ENCODE measurements at places on chromosomes 16 and 17. TPM values are rescaled to one million over a fixed set of nuclear protein-coding genes. Genes with fewer than 3 reads are reported as not detected.

Gene UTS2R
- total RNA-seq, result not detected

Gene KRT33A
- not detected for total RNA-seq

Gene ELMO3
- 5.9 TPM for total RNA-seq

Gene CD79B
- total RNA-seq, result 0.14 TPM

Gene TM4SF5
- not detected for total RNA-seq

Gene SUPT4H1
- total RNA-seq, result 41.8 TPM

DNA sequence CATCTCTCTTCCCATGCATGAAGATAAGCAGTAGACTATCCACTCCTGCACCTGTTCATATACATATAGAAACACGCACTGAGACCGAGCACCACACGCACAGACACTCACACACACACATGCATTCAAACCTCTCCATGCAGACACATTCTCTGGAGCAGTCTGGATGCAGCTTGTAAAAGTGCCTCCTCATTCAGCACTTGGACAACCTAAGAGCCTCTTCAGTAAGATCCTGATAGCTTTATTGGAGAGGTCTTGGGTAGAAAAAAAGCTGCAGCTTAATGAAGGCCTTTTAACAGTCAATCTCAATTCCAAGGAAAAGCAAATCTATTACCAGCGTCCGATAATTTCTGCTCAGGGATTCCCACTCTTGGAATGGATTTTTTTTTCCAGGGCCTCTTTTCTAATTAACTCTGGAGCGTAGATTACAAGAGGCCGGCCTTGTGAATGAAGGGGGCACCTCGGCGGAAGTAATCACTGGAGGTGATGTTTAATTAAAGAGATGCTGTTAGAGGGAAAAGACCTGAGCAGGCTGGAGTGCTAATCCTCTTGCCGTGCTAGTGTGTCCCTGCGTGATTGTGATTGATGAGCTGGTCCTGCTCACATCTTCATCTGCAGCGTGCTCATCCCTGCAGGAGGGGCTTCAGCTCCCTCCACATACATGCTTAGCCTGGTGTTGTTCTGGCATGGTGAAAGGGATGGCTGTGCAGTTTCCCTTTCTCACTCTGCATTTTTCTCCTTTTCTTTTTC is 155.1 kb downstream of the RBFOX1 start:
- no peak for DNase-seq

DNA sequence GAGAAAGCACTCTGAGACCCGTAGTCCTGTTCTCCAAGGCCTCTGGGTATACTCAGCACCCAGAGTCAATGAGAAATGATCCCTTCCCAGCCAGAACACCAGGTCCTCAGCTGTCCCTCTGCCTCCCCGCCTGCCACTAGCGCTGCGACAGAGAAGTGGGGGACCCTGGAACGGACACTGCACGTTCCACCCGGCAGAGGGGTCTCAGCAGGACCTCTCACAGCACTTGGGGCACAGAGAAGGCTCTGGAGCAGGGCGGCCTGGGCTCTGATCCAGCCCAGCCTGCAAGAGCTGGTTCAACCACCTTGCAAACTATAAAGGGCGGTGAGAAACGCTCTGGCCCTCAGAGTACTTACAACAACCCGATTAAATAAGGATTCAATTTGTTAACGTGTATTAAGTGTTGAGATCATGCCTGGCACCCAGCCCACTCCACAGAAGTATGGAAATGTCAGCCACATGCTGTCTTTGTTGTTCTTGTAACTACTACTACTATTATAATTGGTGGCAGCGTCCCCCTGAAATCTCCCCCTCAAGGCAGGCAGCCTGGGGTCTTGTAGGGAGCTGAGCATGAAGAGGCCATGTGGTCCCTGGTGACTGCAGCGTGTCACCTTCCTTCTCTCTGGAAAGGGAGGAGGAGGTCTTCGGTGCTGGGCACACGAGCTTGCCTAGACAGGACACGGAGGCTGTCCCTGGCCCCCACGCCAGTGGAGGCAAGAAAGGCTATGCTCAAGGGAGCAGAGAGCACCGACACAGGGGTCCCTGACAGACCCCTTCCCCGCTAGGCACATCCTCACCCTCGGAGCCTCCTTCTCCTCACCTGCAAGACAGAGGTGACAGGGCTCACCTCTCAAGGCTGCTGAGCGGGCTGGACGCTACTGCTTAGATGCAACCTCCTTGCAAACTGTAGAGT is 2.4 kb downstream of the OSGIN1 start:
- DNase-seq, result no peak

GRCh38 chr16:11411059-11411550 is 65.8 kb downstream of the RMI2 start:
- DNase-seq, result no peak

DNA sequence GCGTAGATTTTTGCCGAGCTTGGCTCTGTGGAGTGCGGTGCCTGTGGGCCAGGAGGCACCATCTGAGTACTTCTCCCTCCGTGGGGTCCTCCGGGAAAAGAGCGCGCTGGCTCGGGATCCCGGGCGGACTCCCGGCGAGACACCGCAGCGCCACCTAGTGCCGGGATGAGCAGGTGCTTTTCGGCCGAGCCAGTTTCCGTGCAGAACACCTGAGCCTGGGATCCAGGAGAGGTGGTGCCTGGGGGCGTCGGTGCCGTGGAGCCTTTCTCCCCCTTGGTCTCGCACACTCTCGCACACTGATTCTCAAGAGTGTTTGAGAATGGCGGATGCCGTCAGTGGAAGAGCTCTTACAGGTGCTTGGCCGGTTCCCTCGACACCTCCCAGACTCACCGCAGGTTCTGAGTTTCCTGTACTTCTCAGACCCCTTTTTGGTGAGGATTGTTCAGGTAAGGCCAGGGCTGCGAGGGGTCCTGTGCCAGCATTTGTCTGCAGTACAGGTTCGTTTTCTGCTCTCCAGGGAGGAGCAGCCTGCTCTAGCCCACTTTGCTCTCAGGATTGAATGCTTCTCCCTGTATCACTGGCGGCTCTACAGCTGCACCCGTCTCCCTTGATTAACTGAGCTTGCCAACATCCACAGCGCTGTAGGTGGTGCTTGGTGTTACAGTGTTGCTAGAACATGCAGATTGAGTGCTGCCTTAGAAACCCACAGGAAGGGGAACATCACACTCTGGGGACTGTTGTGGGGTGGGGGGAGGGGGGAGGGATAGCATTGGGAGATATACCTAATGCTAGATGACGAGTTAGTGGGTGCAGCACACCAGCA is 23.3 kb downstream of the TBCD start:
- no peak for DNase-seq

- no peak for DNase-seq
These were observed 23.2 kb downstream of the SLC7A6OS start for GRCh38 chr16:68287276-68288251.

GRCh38 chr16:81394416-81394815 is 50.2 kb upstream of the CMIP start:
- no peak for DNase-seq

- no peak for DNase-seq
These were observed 176.7 kb downstream of the ABCC12 start for GRCh38 chr16:47979164-47979520.

DNA sequence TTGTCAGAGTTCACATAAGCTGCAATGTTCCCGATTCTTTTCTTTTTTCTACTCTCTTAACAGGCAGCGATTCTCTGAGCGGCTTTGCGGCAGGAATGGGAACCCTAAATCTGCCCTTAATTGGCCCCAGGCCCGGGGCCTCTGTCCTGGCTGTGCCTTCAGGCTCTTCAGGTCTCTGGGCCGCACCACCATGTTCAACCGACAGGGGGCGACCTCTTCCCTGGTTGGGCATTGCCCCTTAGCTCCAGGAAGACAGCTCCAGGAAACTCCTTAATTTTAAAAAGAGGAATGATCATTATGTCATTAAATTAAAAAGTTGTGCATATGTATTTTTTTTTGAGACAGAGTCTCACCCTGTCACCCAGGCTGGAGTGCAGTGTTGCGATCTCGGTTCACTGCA is 20.3 kb downstream of the CACNG5 start:
- DNase-seq, result no peak

GRCh38 chr17:51427856-51428255 is 167.5 kb downstream of the UTP18 start:
- DNase-seq, result no peak

GRCh38 chr16:19382887-19383816 is 34.5 kb upstream of the TMC5 start:
- DNase-seq, result no peak

DNA sequence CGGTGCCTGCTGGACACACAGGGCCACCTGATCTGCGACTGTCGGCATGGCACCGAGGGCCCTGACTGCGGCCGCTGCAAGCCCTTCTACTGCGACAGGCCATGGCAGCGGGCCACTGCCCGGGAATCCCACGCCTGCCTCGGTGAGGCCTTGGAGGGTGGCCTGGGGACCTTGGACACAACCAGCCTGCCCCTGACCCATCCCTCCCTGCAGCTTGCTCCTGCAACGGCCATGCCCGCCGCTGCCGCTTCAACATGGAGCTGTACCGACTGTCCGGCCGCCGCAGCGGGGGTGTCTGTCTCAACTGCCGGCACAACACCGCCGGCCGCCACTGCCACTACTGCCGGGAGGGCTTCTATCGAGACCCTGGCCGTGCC is 1.4 kb downstream of the NTN3 start:
- no peak for DNase-seq

DNA sequence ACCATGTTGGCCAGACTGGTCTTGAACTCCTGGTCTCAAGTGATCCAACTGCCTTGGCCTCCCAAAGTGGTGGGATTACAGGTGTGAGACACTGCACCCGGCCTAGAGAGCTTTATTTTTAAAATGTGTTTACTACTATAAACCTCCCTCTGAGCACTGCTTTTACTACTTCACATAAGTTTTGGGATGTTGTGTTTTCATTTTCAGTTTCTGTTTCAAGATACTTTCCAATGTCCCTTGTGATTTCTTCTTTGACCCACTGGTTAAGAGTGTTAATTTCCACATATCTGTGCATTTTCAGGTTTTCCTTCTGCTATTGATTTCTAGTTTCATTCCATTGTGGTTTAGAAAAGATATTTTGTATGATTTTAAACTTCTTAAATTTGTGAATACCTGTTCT is 74.4 kb downstream of the NETO2 start:
- DNase-seq, result no peak

- no peak for DNase-seq
These were observed 92.3 kb downstream of the WNT3 start for GRCh38 chr17:46726206-46726605.

DNA sequence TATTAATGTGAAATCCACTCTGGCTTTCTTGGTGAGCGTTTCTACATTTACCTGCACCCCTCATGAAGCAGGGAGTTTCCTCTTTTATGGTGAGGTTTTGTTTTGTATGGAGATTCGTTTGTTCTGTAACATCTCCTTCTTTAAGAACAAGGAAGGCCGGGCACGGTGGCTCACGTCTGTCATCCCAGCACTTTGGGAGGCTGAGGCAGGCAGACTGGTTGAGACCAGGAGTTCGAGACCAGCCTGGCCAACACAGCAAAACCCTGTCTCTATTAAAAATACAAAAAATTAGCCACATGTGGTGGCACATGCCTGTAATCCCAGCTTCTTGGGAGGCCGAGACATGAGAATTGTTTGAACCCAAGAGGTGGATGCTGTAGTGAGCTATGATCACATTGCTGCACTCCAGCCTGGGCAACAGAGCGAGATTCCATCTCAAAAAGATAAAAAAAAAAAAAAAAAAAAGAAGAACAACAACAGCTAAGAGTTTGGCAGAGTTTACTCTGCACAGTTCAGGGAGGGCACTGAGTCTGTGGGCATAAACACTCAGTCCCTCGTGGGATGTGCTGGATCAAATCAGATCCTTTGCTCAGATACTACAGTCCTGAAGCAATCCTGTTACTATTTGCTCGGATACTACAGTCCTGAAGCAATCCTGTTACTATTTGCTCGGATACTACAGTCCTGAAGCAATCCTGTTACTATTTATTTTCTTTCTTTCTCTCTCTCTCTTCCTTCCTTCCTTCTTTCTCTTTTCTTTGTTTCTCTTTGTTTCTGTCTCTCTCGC is 28.9 kb downstream of the ADCY9 start:
- no peak for DNase-seq

- DNase-seq, result no peak
These were observed 11.5 kb downstream of the ZNF319 start for GRCh38 chr16:57988929-57989328.

DNA sequence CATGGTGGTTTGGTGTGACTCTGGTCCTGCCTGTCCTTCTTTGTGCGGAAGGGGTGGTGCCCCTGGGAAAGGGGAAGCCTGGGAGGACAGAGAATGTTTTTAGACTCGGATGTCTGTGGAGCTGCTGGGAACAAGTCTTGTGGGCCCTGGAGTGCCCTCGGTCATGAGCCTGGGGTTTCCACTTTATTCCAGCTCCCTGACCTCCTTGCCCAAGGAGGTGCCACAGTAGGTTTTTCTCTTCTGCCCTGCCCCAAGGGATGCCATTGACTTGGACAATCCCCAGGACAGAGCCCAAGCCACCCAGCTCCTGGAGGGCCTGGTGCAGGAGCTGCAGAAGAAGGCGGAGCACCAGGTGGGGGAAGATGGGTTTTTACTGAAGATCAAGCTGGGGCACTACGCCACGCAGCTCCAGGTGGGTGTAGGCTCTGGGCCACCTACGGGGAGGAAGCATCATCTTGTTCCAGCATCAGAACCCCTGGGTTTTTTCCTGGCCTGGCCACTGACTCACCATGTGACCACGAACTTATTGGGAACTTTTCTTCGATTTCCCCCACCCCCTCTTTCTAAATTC is 1.4 kb downstream of the STAT5A start:
- no peak for DNase-seq

- DNase-seq, result no peak
These were observed 2.6 kb downstream of the CDK5RAP3 start for GRCh38 chr17:47973541-47973940.

DNA sequence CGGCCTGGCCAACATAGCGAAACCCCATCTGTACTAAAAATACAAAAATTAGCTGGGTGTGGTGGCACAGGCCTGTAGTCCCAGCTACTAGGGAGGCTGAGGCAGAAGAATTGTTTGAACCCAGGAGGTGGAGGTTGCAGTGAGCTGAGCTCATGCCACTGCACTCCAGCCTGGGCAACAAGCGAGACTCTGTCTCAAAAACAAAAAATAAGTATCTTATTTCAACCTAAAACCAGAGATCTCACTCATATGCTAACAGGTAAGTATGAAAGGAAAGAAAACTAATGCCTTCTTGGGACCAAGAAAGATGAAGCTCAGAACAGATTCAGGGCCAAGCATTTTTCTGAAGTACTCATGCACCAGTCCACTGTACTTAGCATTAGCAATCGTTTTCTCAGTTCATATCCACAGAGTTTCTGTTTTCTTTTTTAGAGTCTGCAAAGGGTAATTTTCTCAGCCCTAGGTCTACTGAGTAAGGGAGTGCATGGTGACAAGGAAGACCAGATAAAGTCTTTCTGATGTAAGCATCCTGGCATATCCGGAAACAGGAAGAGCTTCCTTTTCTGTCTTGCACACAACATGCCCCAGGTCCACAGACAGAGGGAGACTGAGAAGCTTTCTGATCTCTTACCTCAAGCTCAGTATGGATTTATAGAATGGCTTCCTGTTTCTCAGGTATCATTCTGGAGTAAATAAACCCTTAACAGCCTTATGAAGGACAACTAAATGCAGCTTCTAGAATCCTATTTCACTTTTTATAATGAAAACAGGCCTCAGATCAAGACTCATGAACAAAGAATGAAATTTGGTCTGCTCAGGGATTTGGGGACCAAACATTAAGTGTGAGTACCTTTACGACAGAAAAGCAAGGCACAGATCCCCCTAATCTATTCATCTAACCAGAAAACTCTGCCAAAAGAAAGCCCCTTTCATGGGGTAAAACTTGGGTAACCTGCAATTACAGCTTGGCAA is 38.7 kb upstream of the FOXJ1 start:
- no peak for DNase-seq

Data from kidney epithelial cell (primary cell).